ENCODE measurements at places on chromosomes 3 and 15.

GRCh38 chr3:189557824-189558223, 73.4 kb upstream of the TP63 start:
- DNase-seq: no peak

GRCh38 chr3:80285388-80285787, 517.6 kb upstream of the ROBO1 start:
- DNase-seq: no peak

DNA sequence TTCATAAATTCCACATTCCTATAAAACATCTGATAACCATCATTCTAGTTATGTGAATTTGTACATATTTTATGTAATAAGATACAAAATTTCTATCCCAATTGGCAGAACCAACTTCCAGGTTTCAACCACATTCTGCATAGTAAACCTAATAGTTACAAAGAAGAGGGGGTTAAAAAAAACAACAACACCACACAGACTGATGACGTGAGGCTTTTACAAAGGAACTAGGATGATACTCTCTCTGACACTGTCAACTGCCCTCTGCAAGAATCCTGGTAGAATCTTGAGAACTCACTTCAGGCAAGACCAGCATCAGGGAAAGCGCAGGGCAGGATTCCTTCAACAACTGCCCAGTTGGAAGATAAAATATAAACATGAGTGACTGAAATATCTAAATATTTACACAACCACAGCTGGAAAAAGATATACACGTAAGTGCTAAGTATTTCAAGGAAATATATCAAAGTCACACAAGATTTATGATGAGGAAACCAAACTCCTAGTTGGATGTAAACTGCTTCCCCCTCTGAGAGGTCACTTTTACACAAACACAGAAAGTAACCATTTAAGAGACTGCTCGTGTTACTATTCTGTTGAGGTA, 816.4 kb downstream of the ROBO1 start:
- no peak for DNase-seq

DNA sequence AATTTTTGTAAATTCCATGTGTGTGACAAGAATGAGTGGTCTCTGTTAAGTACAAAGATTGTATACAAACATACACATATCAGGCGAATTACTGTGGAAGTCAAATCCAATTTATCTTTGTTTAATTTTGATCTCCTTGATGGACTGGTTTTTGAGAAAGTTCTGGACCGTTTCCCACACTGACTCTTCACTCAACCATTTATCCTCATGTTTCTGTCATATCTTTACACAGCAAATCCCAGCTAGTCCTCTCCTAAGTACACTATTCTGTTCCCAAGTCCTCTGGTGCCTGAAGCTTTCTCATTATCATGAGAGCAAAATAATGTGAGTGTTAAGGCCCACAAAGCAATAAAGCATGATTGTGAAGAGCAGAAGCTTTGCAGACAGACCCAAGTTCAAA, 189.9 kb downstream of the WNT5A start:
- no peak for DNase-seq

- DNase-seq: no peak
Observed at GRCh38 chr3:47622671-47623461, 44.2 kb upstream of the CSPG5 start.

GRCh38 chr3:83002869-83003445, 1241.5 kb upstream of the GBE1 start:
- no peak for DNase-seq

GRCh38 chr15:89367485-89368451, 33.1 kb upstream of the POLG start:
- no peak for DNase-seq

Measured in femur (tissue), 1 donor.